ENCODE measurements at places on chromosomes 12 and 14.

DNA sequence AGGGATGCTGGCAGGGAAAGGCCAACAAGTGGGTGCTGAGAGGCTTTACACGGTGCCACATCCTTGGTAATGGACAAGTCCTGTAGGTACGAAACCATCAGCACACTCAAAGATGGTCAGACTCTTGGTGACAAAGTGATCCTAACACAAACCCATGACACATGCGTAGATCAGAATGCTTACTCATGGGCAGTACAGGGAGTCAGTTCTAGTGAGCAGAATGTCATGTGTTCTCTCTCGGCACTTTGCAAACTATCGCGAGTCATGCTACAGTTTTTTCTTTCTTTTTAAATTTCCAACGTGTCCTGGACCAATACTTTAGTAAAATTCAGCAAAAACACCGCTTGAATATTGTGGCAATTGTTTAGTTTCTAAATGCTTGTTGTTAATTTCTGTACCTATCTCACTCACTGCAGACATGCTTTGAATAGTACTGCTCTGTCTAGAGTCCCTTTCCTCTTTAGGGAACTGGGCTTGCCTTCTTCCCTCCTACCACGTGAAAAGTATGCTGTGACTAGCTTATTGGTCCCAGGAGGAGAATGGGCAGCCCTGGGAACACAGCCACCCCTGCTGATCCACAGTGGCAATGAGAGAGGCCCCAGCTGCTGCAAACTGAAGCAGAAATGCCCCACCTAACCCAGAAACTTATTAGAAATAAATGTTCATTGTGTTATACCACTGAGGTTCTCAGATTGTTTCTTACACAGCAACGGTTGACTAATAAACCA is 62.4 kb downstream of the UBR7 start:
- no peak for DNase-seq

DNA sequence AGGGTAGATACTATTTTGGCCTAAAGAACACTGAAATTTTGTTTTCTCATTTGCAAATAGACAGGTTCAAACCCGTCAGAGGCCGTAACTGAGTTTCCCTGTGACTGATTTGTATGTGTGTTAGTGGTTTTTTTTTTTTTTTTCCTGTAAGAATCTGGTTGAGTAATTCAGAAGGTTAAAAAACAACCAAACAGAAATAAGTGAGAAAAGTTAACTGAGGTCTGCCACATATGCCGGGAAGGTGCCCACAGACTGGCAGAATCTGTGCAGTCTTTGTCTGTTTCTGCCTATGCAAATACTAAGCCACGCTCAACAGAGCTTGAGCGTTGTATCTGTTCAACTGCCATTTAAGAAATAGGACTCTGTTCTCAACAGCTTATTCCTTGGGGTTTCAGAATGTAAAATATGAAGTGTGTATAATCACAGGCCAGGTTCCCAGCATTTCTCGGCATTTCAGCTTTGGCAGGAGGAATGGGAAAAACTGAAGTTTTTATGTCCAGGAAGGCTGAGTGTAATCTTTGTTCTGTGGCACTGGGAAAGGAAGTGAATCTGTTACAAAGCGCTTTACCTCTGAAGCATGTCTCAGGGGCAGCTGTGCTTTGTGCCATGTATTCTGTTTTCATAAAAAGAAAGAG is 181.9 kb downstream of the PRKCH start:
- DNase-seq, result peak; percentile 69

GRCh38 chr14:49972823-49973222 is 79.9 kb downstream of the ARF6 start:
- DNase-seq, result peak; percentile 58

DNA sequence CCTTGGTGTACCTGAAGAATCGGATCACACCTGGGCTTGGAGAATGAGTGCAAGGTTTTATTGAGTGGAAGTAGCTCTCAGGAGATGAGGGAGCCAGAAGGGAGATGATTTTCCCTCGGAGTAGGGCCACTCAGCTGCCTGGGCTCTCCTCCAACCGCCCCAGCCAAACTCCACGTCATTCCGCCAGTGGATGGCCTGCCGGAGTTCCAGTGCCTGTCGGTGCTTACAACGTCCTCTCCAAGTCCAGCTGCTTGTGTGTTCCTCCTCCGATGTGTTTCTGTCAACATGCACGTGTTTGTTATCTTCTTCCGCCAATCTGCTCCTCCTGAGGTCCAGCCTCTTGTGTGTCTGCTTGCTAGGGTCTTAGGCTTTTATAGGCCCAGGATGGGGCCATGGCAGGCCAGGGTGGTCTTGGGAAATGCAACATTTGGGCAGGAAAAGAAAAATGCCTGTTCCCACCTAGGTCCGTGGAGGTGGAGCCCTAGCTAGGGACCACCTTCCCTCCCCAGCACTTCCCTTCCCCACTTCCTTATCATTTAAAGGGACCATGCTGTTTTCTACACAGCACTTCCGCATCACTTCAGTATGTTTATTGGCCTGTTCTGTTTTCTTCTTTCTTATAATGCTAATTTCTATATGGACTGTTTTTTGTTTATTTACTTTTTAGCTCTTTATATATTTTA is 343.2 kb downstream of the PDZRN4 start:
- no peak for DNase-seq

DNA sequence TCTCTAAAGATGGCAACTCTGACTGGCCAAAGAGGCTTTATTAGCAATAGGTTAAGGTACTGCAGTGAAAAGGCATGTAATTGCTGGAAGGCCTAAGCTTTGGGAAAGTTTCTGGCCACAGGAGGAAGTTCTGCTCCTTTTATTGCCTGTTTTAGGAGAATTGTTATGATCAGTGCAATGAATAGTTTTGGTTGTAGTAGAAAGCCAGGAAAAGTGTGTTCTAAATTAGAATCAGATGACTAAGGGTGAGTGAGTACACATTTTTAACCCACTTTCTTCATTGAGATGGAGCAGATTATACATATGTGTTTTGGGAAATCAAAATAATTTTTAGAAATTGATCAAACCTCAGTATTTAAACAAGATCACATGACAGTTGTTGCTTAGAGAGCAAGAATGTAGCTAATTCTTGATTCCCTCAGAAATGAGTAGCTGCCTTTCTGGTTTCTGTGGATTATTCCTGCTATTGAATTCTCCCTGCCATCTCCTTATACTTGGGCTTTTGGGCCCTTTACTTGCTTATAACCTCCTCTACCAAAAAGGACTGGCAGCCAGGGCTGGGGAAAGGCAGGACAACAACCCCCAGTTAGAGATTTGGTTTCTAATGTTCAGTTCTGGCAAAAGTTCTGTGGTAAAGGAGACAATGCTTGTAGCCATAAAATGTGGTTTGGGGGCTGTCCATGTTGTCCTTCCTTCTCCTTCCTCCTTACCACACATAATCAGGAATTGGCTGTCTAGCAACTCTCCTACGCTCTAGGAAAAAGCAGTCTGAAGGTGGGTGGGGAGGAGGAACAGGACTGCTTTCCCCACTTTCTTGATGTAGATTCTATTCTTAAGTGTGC is 217.1 kb downstream of the SLC38A4 start:
- no peak for DNase-seq

DNA sequence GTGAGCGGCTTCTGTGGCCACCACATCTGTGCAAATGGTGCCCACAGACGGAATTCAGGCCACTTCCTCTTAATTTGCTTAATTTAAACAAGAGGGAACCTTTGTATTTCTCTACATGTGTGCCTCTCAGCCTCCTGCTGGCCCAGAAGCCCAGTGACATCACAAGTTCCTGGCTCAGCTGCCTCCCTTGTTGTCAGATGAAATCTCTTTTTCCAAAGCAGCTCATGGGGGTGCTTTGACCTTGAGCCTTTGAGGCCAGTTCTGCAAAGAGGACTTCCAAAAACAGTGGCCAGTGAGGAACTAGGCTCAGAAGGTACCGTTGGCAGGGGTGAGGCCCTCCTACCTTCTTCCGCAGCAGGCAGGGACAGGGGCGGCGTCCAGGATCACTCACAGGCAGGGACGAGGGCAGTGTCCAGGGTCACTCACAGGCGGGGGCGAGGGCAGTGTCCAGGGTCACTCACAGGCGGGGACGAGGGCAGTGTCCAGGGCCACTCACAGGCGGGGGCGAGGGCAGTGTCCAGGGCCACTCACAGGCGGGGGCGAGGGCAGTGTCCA is 35.0 kb upstream of the GALNT9 start:
- no peak for DNase-seq

DNA sequence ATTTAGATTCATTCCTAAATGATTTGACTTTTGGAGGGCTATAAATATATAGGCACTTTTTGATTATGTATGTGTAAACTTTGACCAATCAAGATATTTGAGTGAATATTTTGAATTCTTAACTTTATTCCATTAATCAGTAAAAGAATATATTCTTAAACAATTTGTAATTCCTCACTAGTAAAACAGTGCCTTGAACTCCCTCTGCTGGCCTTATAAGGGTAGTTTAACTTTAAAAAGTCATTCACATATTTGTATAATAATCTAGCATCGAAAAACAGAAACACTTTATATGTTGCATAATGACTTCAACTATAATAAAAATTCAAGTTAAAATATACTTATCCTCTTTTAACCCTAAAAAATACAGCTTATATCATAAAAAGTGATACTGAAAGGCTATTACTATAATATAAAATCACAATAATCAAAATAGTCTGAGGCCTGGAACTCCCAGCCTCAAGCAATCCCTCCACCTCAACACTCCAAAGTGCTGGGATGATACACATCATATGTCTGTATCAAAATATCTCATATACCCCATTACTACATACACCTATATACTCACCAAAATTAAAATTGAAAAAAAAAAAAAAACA is 31.2 kb downstream of the CCDC59 start:
- DNase-seq, result peak; percentile 3

DNA sequence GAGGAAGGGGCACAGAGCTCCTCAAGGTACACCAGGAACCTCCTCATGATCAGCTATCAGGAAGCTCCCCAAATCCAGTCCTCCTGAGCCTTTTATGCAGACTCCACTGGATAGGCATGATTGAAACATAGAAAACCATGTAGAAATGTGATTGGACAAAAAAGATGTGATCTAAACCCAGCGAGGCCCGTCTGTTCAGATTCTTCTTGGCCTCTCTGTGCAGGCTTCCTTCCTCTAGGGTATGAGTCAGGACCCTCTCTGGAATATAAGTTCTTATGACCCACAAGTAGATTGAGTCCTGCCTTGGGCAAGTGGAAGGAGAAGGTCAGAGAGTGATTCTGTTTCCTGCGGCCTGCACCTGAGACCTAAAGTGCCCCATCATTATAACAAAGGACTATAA is 166.3 kb downstream of the PHLDA1 start:
- no peak for DNase-seq

GRCh38 chr14:24607081-24607480 is 2.4 kb downstream of the GZMH start:
- DNase-seq, result peak; percentile 22

DNA sequence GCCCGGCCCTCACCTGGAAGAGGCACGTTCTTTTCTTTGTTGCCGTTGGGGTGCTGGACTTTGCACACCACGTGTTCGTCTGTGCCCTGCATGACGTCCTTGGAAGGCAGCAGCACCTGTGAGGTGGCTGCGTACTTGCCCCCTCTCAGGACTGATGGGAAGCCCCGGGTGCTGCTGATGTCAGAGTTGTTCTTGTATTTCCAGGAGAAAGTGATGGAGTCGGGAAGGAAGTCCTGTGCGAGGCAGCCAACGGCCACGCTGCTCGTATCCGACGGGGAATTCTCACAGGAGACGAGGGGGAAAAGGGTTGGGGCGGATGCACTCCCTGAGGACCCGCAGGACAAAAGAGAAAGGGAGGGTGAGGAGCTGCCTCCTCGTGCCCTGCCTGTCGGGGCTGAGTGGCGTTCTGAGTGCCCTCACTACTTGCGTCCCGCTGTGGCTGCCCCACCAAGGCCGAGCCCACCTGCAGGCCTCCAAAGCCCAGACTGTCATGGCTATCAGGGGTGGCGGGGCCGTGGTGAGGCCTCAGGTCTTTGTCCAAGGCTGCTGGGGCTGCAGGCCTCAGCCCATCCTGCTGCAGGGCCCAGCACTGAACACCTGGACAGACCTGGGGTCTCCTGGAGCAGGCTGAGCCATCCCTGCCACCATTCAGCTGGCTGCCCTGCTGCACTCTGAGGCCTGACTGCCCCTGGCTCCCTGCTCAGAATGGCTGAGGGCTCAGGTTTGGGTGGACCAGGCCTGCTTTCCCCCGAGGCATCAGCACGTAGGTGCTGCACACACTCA is 329.7 kb downstream of the TMEM121 start:
- DNase-seq, result no peak

DNA sequence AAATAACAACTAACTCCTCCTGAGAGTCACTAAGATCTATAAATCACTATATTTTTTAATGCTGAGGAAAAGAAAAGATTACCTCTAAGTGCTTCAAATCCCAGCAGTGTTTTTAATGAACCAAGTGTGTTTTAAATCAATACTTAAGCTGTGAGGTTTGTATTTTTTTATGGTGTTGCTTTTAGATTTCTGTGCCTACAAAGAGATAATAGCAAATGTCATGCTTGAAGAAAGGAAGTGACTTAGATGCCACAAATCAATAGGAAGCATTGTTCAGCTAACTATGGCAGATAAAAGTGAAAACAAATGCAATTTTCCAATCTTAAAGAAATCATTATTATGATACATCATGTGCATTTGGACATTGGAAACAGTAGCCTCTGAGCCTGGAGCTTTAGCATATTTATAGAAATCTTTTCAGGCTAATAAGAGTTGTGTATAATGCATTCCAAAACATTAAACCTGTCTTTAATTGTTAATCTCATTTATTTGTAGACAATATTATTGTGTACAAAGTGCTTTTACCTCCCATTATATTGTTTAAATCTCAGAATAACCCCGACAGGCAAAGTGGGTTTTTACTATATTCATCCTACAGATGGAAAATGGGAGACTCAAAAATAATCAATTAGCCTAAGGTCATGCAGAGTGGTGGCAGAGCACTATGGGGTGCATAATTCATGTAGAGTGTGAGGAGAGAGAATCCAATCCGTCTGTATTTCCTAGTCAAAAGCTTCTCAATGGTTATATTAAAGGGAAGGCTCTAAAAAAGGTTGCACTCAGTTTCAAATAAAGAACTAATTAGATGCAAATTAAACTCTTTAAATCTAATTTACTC is 486.2 kb downstream of the NAV3 start:
- no peak for DNase-seq

DNA sequence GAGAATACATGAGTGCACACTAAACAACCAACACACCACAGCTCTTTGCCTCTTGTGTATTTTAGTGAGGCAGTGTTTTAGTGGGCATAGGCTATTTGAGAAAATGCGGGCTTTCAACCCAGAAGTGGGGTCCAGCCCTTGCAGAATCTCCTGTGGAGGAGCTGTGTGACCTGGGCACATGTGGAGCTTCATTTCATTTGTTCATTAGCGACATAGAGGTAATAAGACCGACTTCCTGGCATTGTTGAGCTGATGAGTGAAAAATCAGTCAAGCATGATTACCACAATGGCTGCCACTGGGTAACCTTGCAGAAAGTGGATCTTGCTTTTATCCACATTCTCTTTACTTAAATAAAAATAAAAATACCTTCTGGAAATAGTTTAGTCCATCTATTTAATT is 923.5 kb downstream of the BCL11B start:
- no peak for DNase-seq

DNA sequence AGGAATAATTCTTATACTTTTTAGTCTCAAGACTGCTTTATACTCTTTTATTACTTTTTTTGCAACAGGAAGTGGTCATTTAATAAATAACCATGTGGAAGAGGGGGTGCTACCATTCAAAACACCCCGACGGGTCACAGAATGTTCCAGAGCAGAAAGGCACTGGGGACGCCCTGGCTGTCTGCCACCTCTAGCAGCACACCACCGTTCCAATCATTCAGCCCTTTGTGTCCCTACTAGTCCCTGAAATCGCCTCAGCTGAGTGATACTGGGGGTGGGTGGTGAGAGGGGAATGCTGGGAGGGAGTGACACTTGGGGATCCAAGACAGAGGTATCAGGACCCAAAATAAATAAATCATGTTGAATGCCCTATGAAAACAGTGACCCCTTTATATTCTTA is 52.4 kb downstream of the MON2 start:
- no peak for DNase-seq
